ENCODE measurements at places on chromosomes 1 and 21.
A peak's percentile ranks its signal among the peaks of the same experiment; 100 is the strongest.

DNA sequence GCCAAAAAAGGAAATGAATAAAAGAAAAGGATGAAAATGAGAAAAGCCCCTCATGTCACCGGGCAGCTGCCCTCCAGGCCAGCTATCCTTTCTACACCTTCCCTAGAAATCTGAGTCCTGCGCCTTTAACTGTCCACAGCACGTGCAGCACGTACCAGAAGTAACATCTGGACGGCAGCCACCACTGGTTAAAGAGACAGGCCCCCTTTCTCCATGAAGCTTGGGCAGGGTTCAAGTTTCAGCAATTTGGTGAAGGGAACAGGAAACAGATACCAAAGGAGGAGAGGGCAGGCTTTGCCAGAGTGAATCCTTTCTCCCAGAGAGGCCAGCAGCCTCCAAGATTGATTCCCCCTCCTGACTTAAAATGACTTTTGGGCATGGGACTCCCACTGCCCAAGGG is 3.6 kb upstream of the KIAA2013 start:
- peak; percentile 20 for DNase-seq

- DNase-seq = no peak
These were observed 15.1 kb downstream of the SOX13 start for GRCh38 chr1:204087893-204088528.

DNA sequence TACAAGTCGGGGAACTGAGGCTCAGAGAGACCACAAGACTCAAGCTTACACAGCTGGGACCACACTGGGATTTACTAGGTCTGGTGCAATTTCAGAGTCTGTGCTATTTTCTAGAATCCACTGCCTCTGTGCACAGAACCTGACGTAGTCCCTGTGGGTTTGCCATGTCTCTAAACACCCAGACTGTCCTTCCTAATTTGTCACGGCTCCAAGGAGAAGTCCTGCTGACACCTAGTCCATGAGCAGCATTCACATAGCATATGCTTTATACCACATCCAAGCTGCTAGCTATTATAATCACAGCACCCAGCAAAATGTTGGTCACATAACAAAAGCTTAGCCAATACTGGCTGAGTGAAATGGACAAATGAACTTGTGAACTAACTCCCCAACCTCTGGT is 79.0 kb upstream of the HMGB4 start:
- no peak for DNase-seq

- no peak for DNase-seq
These were observed 6.8 kb upstream of the PPP1R15B start for GRCh38 chr1:204418174-204419063.

DNA sequence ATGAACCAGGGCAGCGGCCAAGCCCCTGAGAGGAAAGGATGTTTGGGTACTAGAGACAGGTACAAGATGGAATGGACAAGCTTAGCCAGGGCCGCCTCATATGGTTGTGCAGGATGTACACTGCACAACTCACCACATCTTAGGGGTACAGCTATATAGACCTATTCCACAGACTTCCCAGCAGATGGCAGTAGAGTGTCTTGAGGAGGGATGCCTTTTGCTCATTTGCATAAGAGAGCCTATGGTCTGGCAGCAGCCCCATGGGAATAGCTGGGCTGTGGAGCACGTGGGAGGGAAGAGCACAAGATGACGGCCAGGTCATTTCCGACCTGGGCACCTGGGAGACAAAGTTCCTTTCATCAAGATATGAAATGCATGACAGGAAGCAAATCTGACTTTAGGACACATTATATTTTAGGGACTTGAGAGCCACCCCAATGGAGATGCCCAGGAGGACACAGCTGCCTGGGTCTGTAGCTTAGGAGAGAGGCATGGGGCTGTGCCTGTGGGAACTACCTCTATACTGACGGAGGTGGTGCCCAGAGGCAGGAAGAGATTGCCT is 215.5 kb downstream of the KCNJ6 start:
- DNase-seq = peak; percentile 15

DNA sequence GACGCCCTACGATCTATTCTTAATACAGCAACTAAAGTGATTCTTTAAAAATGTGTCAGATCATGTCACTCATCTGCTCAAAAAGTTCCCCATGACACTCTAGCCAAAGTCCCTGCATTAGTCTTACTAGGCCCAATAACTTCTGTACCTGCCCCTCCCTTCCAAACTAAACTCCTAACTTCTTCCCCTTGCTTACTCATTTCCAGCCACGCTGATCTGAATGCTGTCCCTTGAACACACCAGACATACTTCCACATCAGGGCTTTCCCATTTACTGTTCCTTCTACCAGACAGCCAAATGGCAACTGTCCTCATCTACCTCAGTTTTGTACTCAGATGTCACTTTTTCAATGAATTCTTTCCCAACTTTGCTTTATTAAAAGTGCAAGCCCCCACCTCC is 1.2 kb downstream of the PPT1 start:
- no peak for DNase-seq

- no peak for DNase-seq
These were observed 147.8 kb downstream of the TLR5 start for GRCh38 chr1:222995236-222995580.

DNA sequence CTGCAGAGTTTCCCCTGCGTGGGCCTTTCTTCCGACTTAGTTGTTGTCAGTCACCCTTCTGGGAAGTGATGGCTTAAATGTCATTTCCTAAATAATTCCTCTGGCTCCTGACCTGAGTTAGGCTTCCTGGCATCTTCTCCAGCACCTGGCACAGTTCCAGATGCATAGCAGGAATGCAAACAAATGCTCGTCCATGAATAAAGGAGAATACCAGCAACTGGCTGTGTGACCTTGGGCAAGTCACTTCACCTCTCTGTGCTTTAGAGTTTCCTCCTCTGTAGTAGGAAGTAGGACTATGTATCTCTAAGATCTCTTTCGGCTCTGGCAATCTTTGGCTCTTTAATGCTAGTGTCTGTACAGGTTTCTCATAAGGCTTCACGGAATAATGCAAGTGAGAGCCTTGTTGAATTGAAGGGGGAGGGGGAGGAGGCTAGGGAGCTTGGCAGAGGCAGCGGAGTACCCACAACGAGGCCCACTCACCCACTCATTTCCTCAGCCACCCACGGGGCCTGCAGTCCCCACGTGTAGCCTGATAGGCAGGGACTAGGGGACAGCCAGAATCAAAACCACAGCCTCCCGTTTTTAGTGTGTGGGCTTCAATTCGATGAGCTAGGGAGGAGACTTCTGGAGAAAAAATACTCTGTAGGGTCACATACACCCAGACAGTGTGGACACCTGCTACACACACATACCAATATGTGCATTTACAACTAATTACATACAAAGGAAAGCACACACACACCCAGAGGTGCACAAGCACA is 48.1 kb downstream of the TENT5C start:
- DNase-seq = peak; percentile 63

- no peak for DNase-seq
These were observed 1130.3 kb downstream of the PLA2G4A start for GRCh38 chr1:187959062-187959461.

DNA sequence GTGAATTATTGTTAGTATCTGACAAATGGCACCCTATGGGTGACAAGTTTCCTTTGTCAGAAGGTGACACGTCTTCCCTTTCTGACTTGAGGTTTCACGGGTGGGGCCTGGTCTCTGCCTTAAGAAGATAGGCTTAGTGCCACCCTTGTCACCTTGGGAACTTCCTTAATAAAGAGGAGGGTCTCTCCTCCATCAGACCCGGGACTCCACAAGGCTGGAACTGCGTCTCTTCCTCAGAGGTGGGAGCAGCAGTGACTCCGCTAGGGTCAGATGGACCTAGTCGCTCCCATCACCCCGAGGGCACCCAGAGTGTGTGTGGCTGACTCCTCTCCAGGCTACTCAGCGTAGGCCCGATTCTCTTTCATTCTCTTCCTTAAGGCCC is 774 bp upstream of the WDTC1 start:
- DNase-seq = no peak

- no peak for DNase-seq
These were observed 117.1 kb upstream of the COL6A1 start for GRCh38 chr21:45864436-45864835.

- DNase-seq = no peak
These were observed 40.0 kb upstream of the IKBKE start for GRCh38 chr1:206430031-206430983.

DNA sequence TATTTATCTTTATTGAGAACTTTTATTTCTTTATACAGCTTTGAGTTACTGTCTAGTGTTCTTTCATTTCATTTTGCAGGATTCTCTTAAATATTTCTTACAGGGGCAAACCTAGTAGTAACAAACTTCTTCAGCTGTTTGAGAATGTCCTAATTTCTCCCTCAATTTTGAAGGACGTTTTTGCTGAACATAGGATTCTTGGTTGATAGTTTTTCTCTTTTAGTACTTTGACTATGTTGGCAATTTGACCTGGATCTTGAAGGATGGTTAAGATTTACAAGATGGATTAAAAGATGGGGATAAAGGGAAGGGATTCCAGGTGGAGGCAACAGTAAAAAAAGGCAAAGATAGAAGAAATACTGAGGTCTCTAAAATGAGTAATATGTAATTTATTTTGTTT is 38.9 kb downstream of the XPR1 start:
- no peak for DNase-seq

GRCh38 chr1:23216771-23217420 is 406 bp downstream of the HTR1D start:
- peak; percentile 44 for DNase-seq

- no peak for DNase-seq
These were observed 3.6 kb downstream of the RGS1 start for GRCh38 chr1:192579010-192579738.

GRCh38 chr1:231162970-231163829 is 1.3 kb downstream of the TRIM67 start:
- DNase-seq = peak; percentile 7

DNA sequence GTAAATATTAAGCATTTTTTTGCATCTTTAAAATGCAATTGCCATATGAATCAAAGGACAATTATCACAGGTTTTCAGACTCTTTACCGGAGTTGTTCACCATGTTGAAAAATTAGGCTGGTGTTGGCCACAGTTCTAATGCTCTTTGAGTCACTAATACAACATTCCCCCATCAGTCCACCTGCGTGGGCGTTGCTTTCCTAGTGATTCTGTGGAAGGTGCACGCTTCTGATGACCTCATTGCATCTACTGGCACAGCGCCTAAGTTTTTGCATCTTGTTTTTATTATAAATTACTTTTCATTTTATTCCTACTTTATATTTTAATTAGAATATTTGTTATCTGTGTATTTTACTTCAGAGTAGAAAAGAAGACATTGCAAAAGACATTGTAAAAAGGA is 4.7 kb upstream of the F5 start:
- peak; percentile 35 for DNase-seq

DNA sequence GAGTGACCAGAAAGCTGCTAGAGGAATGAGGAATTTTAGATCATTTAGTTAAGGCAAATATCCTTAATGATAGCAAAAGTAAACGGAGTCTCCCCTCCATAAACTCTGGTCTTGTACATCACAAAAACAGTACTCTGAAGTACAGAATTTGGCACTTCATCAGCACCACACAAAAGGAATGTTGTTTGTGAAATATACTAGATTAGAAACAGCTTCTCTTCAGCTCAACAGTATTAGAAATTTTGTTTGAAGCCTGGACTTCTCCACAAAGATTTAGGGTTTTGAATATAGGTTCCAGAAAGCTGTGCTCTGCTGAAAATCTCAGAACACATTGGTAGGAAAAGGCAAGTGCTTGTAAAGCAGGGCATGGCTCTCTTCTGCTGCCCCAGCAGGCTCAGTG is 135.1 kb upstream of the PTGFR start:
- no peak for DNase-seq

DNA sequence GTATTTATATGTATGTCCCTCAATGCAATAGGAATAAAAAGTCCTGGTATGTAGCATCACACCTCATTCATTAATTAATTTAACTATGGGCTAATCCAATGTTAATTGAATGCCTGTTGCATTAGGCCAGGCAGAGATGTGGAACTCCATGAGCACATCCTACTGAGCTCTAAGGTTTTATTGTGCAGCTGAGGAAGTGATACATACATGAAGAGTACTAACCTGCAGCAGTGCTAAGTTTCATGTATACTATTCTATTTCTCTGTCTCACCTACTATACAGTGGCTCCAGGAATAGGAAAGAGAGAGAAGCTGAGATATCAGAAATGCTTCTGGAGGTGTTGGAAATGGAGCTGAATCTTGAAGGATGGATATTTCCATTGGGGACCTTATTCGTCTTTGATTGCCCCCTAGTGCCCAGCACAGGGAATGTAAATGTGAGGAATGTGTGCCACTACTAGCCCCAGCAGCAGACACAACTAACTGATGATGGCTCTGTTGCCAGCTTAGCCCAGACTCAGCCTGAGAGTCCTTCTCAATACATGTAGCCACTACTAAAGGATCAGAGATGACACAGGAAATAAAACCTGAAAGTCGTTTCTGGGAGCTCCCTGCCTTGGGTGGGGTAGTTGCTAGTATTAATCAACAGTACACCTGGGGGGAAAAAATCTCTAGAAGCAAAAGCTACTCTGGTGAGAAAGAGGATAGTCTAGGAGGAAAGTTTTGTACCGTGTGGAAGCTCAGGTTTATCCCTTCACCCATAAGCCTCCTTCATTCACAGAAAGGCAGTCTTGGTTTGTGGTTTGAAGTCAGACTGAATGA is 173.3 kb upstream of the FOXD3 start:
- peak; percentile 15 for DNase-seq
